ENCODE measurements at places on chromosomes 12 and 14. TPM values are rescaled to one million over a fixed set of nuclear protein-coding genes. Genes with fewer than 3 reads are reported as not detected.

ZNF605 gene
- 5.1 TPM for total RNA-seq

CACNA2D4 gene
- 0.14 TPM for total RNA-seq

DAO gene
- total RNA-seq, result not detected

PDZRN4 gene
- total RNA-seq, result not detected

HSPA2 gene
- total RNA-seq, result 25.6 TPM

ANKS1B gene
- 0.46 TPM for total RNA-seq

DNA sequence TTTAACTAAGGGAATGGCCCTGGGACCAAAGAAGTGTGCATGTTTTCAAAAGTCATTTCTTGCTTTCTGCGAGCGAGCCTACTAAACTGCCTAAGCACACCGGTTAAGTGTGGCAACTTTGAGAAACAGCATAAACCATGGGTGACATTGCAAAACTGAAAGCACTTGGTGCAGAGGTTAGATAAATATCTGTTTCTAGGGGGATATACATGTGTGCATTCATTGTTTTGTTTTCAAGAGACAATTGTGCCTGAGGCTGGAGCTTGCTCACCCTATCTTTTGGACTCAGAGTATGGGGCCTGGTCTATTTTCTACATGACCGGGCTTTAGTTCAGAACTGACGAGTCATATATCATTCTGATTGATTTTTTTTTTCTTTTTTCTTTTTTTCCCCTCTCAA, 923.4 kb downstream of the NRXN3 start:
- no peak for DNase-seq

DNA sequence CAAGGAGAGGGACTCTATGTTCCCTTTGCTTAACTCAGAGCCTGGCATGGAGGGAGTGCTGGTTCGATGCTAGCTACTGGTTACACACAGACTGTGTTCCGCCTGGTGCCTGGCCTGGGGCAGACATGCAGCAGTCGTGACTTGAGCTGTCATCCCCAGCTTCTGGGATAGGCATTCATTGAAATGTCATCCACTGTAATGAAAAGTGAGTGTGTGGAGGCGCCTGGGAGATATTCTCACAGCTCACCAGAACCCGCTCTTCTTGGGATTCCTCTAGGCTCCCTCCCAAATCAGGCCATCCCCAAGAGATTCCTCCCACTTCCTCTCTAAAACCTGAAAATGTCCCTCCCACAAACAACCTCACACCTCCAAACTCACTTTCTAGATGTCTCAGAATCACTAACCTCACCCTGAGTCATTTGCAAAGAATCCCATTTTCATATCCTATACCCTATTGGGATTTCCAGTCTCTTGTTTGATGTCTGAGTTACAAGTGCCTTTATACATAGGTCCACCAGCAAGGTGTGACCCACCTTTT, 82.8 kb downstream of the CRACR2A start:
- DNase-seq, result no peak

DNA sequence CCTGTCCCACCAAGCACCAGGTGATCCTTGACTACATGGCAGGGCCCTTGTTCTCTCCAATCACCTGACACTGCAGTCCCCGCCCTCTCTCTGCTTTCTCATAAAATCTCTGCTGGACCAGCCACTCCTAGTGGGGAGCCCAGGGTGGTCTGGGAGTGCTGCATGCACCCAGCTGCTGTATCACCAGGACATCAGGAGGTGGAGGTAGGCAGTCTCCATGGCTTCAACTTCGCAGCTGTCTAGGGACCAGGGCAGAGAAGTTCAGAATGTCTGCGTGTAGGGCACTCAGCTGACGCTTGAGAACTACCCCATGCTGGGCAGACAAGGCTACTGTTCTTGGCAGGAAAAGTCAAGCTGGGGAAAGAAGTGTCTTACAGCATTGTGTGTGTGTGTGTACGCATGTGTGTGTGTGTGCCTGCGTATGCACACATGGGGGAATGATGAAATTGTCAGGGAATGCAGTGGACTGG, 2.6 kb downstream of the WSCD2 start:
- DNase-seq, result no peak

DNA sequence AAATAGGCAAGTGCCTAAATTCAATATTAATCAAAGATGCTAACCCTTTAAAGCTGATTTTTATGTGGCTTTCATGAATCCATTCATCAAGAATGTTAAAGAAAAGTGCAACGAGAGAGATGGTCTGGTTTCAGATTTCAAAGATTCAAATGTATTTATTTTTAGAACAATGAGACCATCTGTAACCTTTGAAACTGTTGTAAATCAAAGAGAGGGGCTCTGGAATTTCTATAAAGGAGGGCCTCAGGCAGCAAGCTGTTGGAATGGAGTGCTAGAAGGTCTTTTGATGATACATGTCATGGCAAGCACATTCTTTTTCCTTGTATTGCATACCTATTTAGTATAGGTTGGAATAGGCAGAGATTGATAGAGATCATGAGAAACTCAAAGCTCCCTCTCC, 433.0 kb downstream of the LRIG3 start:
- no peak for DNase-seq

GRCh38 chr14:99996951-99997571, 68.2 kb upstream of the EVL start:
- no peak for DNase-seq

DNA sequence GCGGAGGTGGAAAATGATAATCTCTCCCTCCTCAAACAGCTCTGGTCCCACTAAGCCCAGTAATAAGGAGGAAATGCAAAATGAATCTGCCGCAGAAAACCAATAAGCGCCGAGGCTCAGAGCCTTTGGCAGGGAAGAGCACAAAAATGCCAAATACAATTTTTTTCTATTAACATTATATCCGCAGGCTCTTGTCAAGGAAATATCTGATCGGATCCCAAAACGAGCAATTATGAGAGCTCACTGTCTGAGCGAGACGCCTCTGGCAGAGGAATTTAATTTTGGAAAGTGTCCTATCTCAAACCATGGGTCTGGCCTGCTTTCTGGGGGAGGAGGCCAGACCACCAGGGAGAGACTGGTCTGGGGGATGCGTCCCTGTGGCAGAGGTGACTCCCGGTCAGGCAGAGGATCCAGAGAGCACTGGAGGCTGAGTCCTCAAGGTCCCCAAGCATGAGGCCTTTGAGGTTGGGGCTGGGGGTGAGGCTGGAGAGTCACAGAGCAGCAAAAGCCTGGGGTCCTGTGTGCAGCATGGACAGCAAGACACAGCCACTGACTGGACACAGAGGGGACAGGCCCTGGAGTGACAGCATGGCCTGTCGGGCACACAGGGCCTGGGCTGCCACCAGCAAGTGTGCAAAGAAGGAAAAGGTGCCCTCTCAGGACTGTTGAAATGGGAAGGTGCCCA, 342.8 kb upstream of the SFSWAP start:
- DNase-seq, result no peak

DNA sequence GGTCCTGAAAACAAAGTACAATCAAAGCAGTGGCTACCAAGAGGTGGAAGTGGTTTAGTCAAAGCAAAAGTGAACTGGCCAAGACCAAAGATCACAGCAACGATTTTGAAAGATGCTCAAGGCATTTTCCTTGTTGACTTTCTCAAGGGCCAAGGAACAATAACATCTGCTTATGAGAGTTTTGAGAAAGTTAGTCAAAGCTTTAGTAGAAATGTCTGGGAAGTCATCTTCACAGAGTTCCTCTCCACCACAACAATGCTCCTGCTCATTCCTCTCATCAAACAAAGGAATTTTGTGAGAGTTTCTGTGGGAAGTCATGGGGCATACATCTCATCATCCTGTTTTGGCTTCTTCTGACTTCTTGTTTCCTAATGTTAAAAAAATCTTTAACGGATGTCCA, 80.1 kb downstream of the PLEKHA5 start:
- DNase-seq, result no peak
